Endothelial cell of umbilical vein (primary cell): ENCODE measurements at places on chromosomes 3 and 15.

DNA sequence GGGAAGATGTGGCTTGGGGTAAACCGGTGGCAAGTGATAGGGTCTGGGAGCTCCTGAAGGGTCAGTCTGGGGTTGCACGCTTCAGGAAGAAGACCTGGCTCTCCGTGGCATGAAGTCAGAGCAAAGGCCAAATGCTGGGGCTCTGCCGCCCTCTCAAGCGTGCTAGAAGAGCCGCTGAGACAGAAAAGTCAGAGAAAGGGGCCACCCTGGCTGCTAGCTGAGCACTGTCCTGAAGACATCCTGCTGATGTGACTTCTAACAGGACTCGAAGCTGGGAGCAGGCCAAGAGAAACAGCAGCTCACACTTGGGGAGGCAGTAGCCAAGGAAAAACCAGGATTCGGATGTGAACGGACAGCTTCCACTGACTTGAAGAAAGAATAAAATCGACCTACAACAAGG is 270.4 kb downstream of the OCA2 start:
- no peak for DNase-seq
- H3K4me3 ChIP-seq = no peak overlapping the region
- no peak overlapping the region for H3K27ac ChIP-seq
- H3K36me3 ChIP-seq = no peaks in the 10 kb centered on the region
- H3K27me3 ChIP-seq = no peaks in the 10 kb centered on the region
- H3K4me1 ChIP-seq = no peaks in the 10 kb centered on the region

- no peak overlapping the region for H3K4me3 ChIP-seq
- H3K36me3 ChIP-seq = no peaks in the 10 kb centered on the region
- H3K4me1 ChIP-seq = no peaks in the 10 kb centered on the region
- H3K27ac ChIP-seq = no peak overlapping the region
These were observed 722.9 kb upstream of the CFAP20DC start for GRCh38 chr3:59772416-59773408.

DNA sequence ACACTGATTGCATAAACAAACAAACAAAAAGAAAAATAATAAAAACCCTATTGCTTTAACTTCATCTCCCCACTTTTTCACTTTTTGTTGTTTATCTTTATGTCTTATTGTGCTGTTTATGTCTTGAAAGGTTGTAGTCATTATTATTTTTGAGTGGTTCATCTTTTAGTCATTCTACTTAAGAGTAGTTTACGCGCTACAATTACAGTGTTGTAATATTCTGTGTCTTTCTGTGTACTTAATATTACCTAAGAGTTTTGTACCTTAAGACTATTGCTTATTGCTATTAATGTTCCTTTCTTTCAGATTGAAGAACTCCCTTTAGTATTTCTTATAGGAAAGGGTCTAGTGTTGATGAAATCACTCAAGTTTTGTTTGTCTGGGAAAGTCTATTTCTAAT is 28.1 kb downstream of the TM4SF18 start:
- DNase-seq = no peak
- no peaks in the 10 kb centered on the region for H3K27me3 ChIP-seq
- H3K36me3 ChIP-seq = no peaks in the 10 kb centered on the region

DNA sequence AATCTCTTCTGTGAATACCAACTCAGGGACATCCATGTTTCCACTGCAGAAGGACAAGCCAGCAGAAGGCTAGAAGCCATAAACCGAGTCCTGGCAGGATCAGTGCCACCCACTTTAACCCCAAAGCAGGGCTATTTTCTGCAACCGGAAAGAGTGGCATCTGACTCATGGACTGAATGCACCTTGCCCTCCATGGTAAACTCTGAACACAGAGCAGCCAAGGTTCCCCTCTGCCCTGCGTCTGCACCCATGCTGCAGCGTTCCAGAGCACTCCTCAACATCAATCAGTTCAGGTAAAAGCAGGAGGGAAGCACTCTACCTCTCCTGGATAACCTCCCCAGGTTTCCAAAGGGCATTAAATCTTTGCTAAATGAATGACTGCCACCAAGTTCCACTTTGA is 801 bp upstream of the NGRN start:
- H3K4me3 ChIP-seq = peak overlapping the region; percentile 95
- H3K4me1 ChIP-seq = peaks cover 61% of the 10 kb centered on the region
- H3K27ac ChIP-seq = peak overlapping the region; percentile 76
- no peaks in the 10 kb centered on the region for H3K27me3 ChIP-seq
